ENCODE measurements at places on chromosomes 1 and 21.

DNA sequence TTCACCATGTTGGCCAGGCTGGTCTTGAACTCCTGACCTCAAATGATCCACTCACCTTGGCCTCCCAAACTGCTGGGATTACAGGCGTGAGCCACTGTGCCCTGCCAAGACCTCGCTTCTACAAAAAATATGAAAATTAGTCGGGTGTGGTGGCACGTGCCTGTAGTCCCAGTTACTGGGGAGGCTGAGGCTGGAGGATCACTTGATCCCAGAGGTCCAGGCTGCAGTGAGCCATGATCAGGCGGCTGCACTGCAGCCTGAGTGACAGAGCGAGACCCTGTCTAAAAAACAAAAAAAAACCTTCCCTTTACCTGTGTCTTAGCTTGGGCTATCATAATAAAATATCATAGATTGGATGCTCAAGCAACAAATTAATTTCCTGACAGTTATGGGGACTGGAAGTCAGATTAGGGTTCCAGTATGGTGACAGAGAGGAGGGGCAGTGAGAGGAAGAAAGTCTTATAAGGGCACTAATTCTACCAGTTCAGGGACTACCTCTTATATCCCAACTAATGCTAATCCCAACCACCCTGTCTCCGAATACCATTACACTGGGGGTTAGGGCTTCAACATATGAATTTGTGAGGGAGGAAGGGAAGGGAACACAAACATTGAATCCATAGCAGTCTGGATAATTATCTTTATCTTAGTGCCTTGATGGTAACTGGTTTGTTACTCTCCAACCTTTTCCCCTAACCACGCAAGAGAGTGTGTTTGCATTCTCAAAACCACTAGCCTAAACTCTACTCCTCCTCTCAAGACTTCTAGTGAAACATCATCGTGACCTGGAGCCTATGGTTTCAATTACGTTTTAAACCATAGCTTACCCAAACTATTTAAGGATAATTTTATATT lies 1.0 kb upstream of the NAXE start:
- no peak for DNase-seq

DNA sequence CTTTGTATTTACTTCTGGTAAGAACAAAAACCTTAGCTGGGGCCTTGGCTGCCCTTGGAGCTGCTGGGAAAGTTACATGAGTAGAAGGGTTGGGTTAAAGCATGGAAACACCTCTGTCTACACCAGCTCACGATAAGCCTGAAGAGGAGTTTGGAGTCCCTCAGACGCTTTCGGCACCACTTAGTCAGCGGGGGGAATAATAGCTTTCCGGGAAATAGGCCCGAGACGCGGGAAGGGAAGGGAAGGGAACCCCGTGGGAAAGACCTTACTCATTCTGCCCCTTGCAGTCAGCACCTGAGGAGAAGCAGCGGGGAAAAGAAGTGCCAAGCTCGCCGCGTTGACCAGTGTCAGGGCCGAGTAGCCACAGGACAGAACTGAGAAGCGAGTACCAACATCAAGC lies 66.4 kb upstream of the PDE9A start:
- DNase-seq = no peak

DNA sequence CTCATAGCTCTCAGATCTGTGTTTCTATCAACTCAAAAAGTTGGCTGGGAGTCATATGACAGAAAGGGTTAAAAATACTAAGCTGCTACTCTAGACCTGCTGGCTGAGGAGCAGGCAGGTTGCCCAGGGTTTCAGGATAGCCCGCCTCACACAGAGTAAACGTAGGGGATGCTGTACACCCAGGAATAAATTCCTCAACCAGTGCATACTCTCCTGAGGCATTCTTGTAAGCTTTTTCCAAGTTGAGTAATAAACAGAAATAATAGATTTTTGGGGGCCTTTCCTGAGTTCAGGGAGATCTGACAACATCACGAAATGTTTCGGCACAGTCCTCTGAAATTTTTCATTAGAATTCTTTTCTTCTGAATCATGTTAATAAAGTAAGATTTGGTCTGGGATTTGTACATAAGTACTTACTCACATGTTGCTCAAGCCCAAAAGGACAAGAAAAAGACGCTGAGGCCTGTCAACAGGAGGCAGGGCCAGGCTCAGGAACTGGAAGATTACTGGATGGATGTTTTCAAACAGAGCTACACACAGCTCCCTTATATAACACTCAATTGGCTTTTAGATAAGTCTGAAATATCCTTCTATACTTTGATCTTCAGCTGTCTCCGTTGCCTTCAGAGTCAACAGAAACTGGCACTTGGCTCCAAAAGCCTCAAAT lies 41.0 kb downstream of the TGFBR3 start:
- DNase-seq = no peak

DNA sequence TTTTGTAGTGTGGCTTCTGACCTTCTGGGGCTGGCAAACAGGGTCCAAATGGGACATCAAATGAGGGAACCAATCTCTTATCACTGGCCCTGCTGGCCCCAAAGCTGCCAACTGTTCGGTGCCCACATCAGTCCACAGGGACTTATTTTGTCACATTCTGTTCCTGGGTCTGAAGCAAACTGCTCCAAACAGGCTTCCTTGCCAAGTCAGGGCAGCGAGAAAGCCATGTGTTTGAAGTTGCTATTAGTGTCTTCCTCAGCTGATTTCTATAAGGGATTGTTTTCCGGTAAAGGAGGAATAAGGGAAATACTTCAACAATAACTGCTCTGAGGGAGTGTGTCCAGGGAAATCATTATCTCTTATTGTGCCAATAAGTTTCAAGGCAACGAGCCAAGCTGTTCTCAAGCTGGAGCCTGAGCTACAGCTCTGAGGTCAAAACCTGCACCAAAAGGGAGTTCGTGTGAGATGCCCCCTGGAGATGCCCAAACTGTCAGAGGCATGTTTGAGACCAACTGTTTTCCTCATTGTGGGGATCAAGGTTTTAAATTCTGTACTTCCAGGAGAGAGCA lies 381.4 kb upstream of the PROX1 start:
- DNase-seq = no peak

GRCh38 chr1:246537441-246537840 lies 28.6 kb downstream of the TFB2M start:
- DNase-seq = no peak

GRCh38 chr1:23979387-23979880 lies 693 bp downstream of the SRSF10 start:
- DNase-seq = no peak

- no peak for DNase-seq
Measured at GRCh38 chr1:5856246-5856815, 135.9 kb downstream of the NPHP4 start.

DNA sequence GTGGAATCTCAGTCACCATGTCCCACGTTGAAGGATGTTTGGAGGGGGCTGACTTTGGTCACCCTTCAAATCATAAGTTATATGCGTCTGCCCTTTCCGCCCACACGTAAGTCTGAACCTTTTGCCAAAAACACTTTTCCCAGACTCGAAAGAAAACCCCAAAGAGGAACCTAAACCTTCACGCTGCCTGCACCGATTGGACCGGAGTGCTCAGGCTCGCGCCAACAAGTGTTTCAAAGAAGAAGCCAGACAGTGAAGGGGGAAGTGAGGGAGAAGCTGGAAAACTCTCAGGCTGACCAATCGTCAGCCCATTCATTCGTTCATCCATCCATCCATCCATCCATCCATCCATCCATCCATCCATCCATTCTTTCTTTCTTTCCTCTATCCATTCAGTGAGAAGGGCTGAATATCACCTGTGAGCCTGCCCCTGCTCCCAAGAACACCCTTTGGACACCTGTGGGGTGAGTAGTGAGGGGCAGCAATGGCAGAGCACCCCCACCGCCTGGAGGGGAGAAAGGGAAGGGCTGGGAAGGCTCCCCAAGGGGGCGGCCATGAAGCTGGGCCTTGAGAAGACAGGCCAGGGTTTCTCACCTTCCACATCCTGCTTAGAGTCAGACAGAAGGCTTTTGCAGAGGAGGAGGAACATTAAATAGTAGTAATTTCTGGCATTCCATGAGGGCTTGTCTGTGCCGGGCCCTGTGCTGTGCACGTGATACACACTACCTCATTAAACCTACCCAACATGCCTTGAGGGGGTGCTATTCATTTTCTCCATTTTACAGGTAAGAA lies 27.1 kb upstream of the RUNX3 start:
- DNase-seq = peak; percentile 39
